ENCODE measurements at places on chromosomes 6 and 20.

DNA sequence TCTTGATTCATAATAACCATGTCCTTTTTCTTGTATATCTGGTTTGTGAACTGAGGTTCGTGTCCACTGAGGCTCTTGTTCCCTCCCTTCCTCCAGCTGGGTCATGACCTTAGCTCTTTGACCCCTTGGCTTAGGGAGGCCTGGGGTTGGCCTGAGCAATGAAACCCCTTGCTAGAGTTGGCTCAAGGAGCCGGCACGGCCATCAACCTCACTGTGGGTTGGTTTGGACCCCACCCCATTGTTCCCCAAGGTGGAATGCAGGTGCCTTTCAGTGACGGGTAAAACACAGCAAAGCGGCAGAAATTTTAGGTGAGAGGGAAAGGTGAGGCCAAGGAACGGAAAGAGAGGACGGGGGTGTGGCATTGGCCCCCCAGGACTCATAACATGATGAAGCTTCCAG, 44.5 kb upstream of the PHACTR3 start:
- no peak for DNase-seq

DNA sequence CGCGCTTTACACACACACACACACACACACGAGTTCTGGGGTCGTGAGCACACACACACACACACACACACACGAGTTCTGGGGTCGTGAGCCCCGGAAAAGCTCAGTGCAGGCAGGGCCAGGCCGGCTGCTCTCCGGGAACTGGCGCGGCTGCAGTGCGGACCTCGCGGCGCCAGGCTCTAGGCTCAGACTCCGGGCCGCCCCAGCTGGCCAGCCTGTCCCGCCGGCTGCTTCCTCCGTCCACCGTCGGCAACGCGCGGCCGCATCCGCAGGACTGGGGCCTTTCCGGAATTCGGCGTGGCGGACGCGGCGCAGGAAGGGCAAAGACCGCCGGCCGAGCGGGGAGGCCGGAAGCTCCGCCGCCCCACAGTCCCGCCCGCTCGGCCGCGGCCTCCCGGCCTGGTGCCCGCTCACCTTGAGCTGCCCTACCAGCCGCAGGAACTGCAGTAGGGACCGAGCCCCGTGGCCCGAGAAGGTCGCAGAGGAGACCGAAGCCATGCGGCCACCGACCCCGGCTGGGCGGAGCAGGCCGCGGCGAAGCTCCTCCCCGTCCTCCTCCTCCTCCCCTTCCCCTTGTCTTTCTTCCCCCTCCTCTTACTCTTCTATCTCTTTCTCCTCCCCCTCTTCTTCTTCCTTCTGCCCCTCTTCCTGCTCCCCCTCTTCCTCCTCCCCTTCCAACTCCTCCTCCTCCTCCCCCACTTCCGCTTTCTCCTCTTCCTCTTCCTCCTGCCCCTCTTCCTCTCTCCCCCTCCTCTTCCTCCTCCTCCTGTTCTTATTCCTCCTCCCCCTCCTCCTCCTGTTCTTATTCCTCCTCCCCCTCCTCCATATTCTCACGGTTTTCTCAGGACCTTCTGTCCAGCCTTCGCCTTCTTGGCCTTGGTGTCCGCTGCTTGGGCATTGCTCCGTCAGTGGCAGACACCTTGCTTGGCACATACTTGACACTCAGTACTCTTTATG, at the start of gene HDDC2:
HDDC2 (minus strand) TSS at position 533 of the 957 bp plus-strand sequence; CDS start at position 498, 35 bp downstream.
- peak; percentile 84 for DNase-seq

DNA sequence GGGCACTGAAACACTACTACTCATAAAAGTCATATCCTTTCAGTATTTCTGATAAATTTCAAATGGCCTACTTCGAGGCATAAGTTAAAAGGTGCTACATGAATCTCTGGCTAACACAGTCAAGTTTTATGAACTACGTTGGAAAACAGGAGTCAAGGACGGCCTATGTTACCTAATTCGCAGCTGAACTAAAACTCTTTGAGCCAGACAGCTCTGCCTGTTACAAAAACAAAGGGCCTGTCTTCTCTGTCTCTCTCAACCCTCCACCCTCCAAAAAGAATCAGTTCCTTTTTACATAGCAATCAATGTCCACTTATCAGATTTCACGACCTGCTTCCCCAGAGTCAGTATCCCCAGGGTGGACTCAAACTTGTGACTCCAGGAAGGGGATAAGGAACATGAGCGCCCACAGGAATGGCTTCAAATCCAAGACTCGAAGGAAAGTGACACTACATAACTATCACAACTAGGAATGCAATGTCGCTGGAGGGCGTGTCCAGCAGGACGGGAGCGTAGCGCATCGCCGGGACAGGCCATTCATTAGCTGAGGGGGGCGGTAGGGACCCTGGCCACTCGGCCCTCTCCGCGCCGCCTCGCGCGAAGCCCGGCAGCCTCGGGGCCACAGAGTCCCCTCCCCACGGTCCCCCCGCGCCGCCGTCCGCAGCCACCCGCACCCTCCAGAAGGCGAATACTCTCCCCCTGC, 591 bp downstream of the IBTK start:
- DNase-seq: peak; percentile 77

DNA sequence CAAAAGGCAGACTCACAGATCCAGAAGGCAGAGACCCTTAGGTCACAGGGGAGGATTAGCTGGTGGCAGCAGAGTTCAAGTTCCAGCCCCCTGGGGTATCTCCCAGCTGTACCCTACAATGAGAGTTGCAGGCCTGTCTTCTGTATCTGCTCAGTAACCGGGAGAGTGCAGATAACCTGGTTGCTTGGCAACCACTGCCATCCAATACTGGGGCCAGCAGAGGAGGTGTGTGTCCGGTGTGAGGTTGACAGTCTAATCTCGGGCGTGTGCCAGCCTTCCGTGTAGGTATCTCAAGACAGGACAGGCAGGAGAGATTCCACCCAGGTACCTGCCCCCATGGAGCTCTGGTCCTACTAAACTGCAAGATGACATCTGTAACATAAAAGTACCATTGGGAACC, 56.6 kb upstream of the TBC1D7 start:
- DNase-seq: no peak

GRCh38 chr6:54094786-54095185, 16.5 kb upstream of the MLIP start:
- DNase-seq: no peak

GRCh38 chr6:41071501-41071922, 644 bp downstream of the OARD1 start:
- no peak for DNase-seq

- DNase-seq: no peak
These were observed 7.3 kb downstream of the TMEM181 start for GRCh38 chr6:158567152-158567551.

DNA sequence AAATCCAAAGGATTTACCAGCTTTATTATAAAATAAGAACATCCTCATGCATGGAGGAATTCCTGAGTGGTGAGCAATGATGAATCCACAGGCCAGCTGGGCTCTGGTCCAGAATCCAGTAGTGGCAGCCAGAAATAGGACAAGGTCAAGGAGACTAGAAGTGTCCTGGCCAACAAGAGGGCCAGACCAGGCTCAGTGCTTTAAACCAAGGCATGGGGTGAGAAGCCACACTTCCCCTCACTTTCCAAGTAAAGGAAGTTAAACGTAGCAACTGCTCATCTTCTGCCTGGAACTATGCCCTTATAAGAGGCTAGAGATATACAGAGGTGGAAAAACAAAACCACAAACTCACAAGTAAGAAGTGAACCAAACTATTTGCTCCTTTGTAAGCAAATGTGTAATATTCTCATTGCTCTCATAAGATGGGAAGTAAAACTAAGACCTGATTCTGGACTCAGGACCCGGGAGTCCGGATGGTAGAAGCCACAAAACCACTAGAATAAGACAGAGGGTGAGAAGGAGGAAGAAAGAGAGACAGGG, 253.2 kb downstream of the UST start:
- DNase-seq: peak; percentile 78

GRCh38 chr20:62860924-62861691, 514 bp downstream of the TCFL5 start:
- DNase-seq: no peak

DNA sequence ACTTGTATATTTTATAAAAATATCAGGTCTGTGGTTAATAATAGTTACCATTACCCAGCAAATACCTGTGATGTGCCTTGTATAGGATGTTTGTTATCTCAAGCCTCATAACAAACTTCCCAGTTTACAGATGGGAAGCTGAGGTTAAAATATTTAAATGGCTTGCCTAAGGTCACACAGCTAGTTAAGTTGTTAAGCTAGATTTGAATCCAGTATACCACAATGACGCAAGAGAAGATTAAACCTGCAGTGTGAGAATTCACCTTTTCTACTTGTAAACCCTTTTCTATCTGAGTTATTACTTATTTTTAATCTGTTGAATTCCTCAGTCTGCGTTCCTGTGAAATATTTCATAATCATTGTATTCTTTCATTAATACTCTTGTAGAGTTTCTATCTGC, 4.9 kb downstream of the DSP start:
- no peak for DNase-seq

GRCh38 chr6:169489563-169490245, 212.1 kb downstream of the WDR27 start:
- DNase-seq: peak; percentile 70

DNA sequence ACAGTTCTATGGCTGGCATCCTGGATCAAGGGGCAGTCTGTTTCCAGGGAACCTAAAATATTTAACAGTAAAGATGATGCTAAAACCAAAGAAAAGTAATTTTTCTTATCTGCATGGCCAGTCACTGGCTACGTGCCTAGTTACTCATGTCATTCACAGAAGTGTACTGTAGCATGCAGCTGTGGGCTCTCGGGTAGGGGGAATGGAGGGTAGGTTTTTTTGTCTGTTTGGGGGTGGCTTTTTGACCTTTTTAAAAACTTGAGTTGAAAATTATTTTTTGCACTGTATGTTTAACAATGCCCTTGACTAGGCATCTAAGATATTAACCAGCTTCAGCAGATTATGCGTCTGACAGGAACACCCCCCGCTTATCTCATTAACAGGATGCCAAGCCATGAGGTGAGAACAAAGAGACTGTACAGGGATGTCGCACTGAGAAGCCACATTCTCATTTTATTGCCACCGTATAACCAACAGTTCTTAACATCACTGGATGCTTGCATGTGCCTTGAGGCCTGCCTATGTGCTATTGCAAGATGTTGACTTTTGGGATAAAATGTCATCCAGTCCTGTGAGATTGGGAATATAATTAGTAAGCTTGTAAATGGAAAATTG, 30.3 kb upstream of the MAPK13 start:
- no peak for DNase-seq

GRCh38 chr6:130602151-130602770, 224.9 kb upstream of the SMLR1 start:
- DNase-seq: no peak

- no peak for DNase-seq
These were observed 14.8 kb upstream of the VAPB start for GRCh38 chr20:58374027-58374850.

- DNase-seq: peak; percentile 47
These were observed 1.0 kb downstream of the MRPS26 start for GRCh38 chr20:3046677-3047462.

DNA sequence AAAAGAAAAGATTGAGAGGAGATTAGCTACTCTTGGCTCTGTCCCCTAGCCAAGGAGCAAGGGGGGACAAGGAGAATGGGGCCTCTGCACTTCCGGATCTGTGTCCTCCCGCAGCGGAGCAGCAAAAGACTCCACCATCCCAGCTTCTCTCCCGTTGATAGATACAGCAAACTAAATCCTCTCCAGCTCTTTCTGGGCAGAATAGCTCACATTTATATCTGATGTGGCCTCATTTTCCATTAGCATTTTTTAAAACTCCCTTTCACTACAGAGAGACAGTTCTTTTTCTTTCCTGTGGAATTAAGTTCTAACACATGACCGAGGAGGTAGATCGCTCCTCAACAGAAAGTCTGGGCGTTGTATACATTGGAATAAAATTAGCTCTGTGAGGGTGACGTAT, 260.9 kb upstream of the SOX4 start:
- DNase-seq: peak; percentile 41

- DNase-seq: no peak
These were observed 9.1 kb upstream of the TJAP1 start for GRCh38 chr6:43468240-43468639.

DNA sequence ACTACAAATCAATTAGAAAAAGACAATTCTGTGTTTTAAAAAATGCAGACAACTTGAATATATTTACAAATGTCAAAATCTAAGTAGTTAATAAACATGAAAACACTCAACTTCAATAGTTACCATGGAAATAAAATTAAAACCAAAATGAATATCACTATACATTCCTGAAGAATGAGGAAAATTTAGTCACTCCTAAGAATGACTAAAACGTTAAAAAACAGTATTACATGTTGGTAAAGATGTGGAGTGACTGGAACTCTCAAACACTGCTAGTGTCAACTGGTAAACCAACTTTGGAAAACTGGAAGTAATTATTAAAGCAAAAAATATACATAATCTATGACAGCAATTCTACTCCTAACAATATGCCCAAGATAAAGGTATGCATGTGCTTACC, 36.3 kb downstream of the AHI1 start:
- no peak for DNase-seq

GRCh38 chr6:48977573-48977972, 485.5 kb downstream of the MMUT start:
- no peak for DNase-seq

DNA sequence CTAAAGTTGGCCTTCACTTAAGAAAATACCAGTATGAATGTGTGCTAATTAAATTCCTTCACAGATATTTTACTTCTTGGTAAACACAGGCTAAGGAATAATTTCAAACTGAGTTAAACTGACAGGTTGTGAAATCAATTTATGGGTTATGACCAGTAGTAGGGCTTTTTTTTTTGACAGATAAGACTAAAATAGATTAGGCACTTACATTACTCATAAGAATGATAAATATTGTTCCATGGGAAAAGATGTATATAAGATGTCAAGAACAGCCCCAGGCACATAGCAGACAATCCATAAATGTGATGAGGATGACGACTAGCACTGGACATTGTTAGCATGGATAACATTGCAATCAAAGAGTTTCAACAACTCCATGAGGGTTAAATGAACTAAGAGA, 22.9 kb downstream of the NT5E start:
- no peak for DNase-seq

DNA sequence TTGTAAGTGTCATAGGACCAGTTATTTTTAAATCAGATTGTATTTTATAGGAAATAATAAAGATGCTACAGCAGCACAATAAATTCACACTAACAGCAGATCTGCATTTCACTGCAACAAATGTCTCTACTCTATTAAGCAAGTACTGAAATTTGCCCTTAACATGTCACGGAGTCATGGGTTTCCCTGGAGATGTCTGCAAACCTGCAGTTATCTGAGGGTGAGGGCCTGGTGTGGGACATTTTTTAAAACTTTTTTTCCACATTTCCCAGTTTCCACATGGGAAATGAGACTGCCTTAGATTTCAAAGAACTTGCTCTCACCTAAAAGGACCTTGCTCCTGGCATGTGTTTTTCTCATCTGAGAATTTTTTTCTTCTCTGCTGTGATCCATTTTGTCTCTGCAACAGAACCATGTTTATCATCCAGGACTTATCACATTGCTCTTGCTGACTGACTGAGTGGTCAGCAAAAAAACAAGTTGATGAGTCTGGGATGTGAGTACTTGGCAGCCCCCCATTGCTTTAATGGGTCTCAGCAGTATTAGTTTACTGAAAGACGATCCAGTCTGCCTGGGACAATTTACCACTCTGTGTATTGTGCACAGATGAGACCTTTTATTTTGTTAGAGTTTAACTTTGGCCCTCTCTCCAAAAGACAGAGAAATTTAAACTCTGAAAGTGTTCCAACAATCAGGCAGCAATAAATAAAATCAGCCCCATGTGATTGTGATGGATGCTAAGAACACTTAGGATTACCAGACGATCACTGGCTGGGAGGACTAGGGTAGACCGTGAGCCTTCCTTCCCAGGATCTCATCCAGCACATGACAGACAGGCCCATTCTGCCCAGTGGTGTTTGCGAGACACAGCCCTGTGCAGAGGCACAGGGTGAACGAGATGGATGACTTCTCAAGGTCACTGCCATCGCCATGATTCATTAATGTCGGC, 268.8 kb downstream of the BTBD9 start:
- peak; percentile 35 for DNase-seq
